ENCODE measurements at places on chromosomes 16 and 17.
A peak's percentile ranks its signal among the peaks of the same experiment; 100 is the strongest.

DNA sequence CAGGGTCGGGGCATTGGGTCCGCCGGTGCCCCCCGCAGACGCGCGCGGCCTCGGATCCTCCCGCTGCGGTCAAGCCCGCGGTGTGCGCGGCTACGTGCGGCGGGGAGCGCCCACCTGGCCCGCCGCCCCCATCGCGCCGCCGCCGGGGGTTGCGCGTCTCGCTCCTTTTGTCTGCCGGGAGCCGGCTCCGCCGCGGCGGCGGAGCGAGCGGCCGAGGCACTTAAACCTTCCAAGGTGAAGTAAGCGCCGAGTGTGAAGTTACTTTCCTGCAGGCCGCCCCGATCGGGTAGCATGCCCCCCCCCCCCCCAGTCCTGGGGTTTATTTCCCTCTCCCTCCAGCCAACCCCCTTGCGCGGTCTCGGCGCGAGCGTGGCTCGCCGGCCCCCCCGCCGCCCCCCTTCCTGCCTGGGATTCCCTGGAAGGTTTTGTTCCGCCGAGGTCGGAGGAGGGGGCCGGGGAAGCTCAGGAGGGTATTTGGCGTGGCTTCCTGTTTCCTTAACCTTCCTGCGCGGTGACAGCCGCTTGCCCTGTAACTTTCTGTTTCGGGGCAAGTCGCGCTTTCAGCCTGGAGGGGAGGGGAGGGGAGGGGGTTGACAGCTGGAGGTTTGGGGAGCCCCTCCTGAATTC is 56.6 kb upstream of the GSE1 start:
- no peak for DNase-seq

- no peak for DNase-seq
Observed at GRCh38 chr16:77761204-77761603, 27.2 kb upstream of the VAT1L start.

GRCh38 chr16:78686601-78687000 is 587.1 kb downstream of the WWOX start:
- no peak for DNase-seq

DNA sequence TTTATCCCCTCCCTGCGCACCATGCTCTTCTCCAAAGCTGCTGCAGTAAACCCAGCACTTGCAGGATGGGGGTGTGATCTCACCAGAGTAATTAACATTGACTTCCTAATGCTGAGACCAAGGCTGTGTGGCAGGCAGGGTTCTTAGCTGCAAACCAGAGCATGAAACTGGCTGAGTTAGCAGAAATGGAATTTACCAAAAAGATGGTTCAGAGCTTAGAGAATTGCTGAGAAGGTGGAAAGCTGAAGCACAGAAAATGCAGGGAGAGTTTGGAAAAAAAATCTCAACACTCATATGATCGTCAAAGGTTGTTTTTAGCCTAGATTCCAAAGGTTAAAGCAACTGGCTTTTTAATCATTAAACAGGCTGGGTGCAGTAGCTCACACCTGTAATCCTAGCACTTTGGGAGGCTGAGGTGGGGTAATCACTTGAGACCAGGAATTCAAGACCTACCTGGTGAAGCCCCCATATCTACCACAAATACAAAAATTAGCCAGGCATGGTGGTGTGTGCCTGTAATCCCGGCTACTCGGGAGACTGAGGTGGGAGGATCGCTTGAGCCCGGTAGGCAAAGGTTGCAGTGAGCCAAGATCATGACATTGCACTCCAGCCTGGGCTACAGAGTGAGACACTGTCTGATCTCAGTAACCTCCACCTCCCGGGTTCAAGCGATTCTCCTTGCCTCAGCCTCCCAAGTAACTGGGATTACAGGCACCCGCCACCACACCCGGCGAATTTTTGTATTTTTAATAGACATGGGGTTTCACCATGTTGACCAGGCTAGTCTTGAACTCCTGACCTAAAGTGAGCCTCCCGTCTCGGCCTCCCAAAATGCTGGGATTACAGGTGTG is 6.0 kb upstream of the TXNDC11 start:
- no peak for DNase-seq

- peak; percentile 34 for DNase-seq
Observed at GRCh38 chr16:716200-716568, 1.3 kb downstream of the METRN start.

DNA sequence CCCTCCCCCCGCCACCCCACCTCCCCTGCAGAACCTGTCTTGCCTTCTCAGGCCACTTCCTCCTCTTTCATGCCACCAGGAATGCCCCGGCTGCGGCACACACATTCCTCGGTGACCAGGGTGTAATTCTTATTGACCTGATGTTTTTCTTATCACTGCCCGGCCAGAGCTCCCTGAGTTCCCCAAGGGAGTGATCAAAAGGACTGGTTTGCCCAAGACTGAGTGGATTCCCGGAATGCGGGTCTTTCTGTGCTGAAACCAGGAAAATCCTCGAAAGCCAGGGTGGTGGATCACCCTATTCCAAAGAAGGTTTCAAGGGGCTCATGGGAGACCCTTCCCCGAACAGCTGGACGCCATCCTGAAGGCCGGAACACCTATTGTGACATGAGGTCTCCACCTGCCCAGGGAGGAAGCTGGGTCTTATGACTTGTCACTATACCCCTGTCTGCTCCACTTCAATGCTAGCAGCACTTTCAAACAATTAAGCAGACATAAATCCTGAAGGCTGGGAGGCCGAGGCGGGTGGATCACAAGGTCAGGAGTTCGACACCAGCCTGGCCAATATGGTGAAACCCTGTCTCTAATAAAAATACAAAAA is 53.0 kb upstream of the RPL38 start:
- no peak for DNase-seq

DNA sequence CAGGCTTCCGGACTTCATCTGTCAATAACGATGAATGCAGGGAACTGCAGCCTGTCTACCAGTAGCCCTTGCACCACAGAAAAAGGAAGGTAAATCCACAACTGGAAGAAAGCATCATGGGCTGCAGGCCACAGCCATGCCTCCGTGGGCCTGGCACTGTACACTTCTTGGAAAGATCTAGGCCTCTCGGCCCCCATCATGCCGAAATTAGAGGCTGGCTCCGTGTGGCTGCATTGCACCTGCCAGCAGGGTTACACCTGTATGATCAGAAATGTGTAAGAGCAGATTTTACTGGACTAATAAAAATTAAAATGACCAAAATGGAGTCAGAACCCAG is 52.2 kb downstream of the SDK2 start:
- no peak for DNase-seq

- peak; percentile 72 for DNase-seq
Observed at GRCh38 chr17:28763804-28764266, 20.0 kb downstream of the TRAF4 start.

GRCh38 chr17:51231999-51232398 is 27.9 kb downstream of the MBTD1 start:
- DNase-seq = no peak

GRCh38 chr16:57377080-57377841 is 5.0 kb downstream of the CX3CL1 start:
- no peak for DNase-seq

DNA sequence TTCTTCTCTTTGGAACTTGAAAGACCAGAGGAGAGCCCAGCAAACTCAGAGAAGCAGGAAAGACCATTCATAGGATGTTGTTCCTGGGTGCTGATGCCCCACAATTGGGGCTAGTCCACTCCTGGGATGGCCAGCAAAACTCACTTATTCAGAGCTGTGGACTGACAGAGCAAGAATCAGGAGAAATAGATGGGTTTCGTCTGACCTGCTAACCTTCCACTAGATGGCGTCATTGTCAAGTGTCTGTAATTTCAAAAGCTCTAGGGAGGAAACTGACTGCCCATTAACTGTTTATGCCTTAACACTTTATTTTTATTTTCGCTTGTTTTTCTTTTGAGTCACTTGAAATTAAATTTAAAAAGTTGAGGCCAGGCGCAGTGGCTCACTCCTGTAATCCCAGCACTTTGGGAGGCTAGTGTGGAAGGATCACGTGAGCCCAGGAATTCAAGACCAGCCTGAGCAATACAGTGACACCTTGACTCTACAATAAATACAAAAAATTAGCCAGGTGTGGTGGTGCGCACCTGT is 28.7 kb upstream of the MILR1 start:
- DNase-seq = peak; percentile 63

- DNase-seq = no peak
Observed at GRCh38 chr16:49341706-49342105, 31.9 kb upstream of the C16orf78 start.

DNA sequence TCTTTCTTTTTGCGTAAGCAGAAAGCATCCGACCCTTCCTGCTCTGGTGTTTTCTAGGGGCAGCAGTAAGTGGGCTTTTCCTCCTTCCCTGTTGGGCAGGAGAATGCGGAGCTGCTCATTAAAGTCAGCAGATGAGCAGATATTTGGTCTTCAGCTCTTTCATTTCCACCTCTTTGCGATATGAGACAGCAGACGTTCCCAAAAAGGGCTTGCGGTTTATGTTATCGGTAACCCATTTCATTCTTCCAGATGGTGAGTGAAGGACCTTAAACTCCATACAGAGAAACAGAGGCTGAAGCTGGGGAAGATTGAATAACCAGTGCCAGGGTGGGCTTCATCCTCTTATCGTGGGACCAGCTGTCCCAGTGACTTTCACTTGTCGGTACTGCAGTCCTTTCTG is 40.7 kb downstream of the KSR1 start:
- no peak for DNase-seq

- DNase-seq = no peak
Observed at GRCh38 chr17:20896153-20896649, 146.6 kb downstream of the USP22 start.

- DNase-seq = no peak
Observed at GRCh38 chr16:87800497-87800896, 34.7 kb upstream of the KLHDC4 start.

DNA sequence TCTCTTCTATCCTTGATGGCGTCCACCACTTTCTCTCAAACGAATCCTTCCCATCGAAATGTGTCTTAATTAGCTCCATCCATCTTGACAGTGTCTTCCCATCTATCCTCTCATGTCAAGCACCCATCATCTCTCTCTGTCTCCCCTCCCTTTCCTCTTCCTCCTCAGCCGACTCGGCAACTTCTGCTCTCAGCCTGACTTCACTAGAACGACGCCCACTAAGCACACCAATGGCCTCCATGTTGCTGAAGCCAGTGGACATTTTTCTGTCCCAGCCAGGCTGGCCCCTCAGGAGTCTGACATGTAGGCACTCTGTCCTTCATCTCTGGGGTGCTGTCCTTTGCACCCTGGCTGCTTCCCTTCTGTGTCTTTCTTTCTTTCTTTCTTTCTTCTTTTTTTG is 2.5 kb upstream of the SPATA20 start:
- no peak for DNase-seq

DNA sequence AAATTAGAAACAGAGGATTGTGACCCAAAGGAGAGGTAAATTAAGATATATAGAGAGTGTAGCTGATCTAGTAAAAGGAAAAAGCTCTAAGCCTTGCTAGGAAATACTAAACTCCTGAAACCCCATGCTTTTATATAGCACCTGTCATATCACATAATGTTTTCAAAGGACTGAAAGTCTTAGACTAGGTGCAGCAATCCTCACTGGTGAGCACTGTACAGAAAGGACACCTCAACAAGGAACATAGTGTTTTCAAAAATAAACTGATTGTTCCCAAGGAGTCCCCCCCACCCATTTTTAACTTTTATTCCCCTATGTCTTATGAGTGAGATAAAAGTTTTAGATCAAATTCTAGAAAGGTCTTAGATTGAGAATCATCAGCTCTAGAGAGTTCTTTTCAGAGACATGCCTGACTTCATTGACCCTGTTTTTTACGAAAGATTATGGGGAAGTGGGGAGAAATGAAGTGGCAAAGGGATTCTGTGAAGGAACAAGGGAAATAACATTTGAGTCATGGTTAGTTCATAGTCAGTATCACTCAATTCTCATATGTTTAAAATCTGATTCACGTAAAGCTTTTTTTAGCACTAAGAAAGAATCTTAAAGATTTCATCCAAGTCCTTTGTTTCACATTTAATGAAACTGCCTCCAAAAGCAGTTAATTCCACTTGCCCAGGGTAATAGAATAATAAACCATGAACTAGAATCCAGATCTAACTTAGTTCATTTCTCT is 166.4 kb downstream of the CYB561 start:
- no peak for DNase-seq

DNA sequence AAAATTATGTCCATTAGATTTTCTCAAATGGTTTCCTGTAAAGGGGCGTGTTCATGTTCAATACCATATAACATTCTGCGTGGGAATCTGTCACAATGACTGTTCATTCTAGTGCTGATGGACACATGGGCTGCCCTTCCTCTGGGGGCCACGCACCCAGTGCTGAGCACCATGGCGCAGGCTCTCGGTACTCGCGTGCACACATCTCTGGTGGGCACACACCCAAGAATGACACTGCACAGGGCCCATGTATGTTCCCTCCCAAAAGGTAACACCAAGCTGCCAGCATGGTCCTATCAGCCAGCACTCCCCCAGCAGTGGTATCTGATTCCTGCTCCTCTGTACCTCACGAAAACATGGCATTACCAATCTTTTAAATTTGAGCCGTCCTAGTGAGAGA is 13.7 kb downstream of the B9D1 start:
- DNase-seq = no peak

- peak; percentile 0 for DNase-seq
Observed at GRCh38 chr16:31488468-31489297, 5.8 kb downstream of the SLC5A2 start.

GRCh38 chr16:19431636-19432340 is 14.1 kb downstream of the TMC5 start:
- DNase-seq = no peak

- peak; percentile 42 for DNase-seq
Observed at GRCh38 chr16:55703003-55704001, 47.5 kb downstream of the SLC6A2 start.

DNA sequence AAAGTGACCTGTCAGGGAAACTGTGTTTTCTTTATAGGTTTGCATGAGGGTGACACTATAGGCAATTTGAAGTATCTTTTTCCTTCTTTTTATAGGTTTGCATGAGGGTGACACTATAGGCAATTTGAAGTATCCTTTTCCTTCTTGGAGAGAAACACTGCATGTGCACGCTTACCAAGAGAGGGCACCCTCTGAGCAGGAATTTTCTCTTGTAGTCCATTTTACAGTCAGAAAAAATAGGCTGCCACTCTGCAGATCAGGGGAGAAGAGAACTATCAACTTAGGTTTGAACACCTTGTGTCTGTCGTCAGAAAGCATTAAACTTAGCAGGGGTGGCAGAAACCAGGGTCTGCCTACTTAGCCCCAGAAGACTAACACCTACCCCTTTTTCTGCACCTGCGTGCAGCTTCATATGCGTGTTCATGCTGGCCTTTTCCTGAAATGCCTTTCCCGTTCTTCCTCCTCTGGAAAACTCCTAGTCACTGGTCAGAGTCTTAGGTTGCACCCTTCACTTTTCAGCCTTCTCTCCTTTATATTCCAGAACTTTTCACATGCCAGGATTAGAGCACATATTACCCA is 16.4 kb upstream of the SMIM36 start:
- DNase-seq = peak; percentile 9

- DNase-seq = no peak
Observed at GRCh38 chr16:82701442-82701955, 74.7 kb downstream of the CDH13 start.

- DNase-seq = no peak
Observed at GRCh38 chr16:67091906-67092566, 17.7 kb upstream of the PHAF1 start.

- DNase-seq = no peak
Observed at GRCh38 chr17:28053044-28053670, 10.7 kb downstream of the NLK start.

- DNase-seq = no peak
Observed at GRCh38 chr16:73793260-73793659, 503.4 kb upstream of the PSMD7 start.
